ENCODE measurements at places on chromosomes 16 and 17.

- DNase-seq, result no peak
Measured at GRCh38 chr17:77527836-77528505, 387.2 kb downstream of the SEC14L1 start.

DNA sequence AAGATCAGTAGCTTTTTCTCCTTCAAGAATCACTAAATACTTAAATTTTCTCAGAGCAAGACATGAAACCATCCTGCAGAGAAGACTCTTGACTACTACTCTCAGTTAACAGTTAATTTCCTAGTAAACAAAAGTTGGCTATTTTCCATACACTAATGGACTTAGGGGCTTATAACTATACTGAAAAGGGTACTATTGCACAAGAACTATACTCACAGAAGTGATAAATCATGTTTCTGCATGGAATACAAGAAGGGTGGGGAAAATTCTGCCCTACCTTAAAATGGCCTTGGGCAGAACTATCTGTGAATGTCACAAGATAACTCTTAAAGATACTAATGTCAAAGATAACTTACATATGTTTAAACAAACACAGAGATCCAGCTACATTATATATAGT lies 12.5 kb downstream of the ZNF652 start:
- DNase-seq, result no peak

GRCh38 chr17:2814481-2815341 lies 18.5 kb downstream of the RAP1GAP2 start:
- DNase-seq, result no peak

DNA sequence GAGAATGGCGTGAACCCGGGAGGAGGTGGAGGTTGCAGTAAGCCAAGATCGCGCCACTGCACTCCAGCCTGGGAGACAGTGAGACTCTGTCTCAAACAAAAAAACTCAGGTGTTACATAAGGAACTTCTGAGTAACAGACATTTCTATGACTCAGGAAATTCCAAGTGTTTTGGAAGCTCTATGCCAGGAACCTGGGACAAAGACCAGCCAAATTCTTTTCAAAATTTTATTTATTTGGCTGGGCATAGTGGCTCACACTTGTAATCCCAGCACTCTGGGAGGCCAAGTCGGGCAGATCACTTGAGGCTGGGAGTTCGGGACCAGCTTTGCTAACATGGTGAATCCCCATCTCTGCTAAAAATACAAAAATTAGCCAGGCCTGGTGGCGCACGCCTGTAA lies 5.2 kb upstream of the SH2B1 start:
- DNase-seq, result no peak

- DNase-seq, result peak; percentile 21
Measured at GRCh38 chr16:27920391-27920891, 143.1 kb downstream of the GSG1L start.

All from NCI-H748 treated with DMSO at 0.1 percent for 48 hours (cell line).